Prostate gland (tissue), 2 donors: ENCODE measurements at places on chromosomes 1 and 21.
A peak's percentile ranks its signal among the peaks of the same experiment; 100 is the strongest.

GRCh38 chr1:54109129-54110090, 43.4 kb downstream of the CDCP2 start:
- no peak for DNase-seq

GRCh38 chr21:39630191-39630591, 17.5 kb downstream of the B3GALT5 start:
- no peak for DNase-seq

DNA sequence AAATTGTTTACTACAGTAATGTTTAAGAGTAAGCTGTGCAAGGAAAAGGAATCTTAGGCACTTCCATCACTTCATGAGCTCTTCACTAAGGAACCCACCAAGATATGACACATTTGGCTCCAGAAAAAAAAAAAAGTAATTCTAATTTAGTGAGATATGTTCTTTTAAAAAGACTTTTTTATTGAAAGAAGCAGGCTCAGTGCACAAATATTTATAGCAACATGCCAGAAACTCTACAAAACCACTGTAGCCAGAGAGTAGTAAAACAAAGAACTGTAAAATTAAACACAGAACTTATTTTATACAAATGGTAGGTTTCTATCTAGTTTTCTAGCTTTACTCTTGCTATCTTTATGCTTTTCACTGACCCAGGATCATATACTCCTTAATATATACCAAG, 434.6 kb upstream of the ADGRL2 start:
- DNase-seq: no peak

- no peak for DNase-seq
These were observed 13.9 kb downstream of the PLA2G2F start for GRCh38 chr1:20153000-20153418.

DNA sequence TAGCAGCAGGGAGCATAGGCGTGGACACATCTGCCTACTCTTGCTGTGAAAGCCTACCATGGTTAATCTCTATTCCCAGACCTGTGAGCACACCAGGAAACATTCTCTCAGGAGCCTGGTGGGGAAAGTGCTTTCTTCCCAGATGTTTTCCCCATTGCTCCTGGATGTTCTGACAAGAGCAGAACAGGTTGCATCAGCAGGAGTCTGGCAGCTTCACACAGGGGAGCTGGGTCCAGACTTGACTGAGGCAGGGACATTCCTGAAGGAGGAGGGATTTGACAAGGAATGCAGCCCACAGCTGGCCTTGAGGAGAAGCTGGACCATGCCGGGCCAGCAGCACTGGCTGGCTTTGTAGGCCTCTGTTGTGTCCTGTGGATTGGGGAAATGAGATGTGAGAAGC, 21.0 kb upstream of the ARTN start:
- DNase-seq: peak; percentile 63

- DNase-seq: no peak
These were observed 7.5 kb downstream of the MINDY1 start for GRCh38 chr1:150999051-150999674.

DNA sequence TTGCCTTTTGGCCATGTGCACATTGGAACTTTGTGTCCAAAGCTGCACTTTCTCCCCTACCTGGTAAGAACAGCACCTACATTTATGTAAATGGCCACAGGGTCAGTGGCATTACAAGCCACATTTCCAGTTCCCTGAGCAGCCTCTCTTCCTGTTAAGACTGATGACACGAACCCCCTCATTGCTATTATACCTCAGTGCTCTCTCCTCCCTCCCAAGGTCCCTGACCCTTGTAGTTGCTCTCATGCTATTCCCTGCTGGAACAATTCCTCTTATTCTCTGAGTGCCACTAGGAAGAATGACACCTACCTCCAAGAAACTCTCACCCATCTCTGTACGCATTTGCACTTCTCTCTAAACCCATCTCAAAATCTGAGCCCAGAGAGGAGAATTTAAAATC, 14.9 kb upstream of the VAV3 start:
- DNase-seq: no peak

- no peak for DNase-seq
These were observed 81.1 kb downstream of the OLFM3 start for GRCh38 chr1:101915597-101915996.

- DNase-seq: no peak
These were observed 121.6 kb upstream of the IRF2BP2 start for GRCh38 chr1:234731569-234732085.

- DNase-seq: no peak
These were observed 15.3 kb downstream of the ADORA1 start for GRCh38 chr1:203142684-203143408.

DNA sequence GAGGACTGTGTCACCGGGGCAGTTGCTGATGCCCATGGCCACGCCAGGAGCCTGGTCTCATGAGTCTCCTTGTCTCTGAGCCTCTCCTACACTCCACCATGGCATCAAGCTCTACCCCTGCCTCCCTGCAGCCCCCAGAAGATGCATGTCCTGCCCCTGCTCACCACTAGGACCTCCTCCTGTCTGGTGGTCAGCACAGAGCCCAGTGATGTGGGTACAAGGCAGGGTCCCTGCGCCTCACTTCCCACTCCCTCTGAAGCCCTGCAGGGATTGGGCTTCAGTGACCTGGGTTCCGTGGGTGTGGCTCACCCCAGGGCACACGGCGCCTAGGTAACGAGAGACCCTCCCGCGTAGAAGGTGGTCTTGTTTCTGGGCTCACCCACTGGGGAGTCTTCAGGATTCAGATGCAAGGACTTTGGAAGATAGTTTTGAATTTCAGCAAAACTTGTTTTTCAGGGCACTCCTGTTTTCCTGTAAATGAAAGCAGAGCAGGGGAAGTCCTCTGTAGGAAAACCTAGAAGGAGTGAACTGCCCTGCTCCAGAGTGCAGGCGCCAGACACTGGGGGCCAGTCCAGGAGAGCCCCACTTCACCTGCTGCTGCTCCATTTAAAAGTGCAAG, 2.8 kb downstream of the COL18A1 start:
- DNase-seq: no peak
